SIG-M5 (cell line): ENCODE measurements at places on chromosomes 3 and 15.

DNA sequence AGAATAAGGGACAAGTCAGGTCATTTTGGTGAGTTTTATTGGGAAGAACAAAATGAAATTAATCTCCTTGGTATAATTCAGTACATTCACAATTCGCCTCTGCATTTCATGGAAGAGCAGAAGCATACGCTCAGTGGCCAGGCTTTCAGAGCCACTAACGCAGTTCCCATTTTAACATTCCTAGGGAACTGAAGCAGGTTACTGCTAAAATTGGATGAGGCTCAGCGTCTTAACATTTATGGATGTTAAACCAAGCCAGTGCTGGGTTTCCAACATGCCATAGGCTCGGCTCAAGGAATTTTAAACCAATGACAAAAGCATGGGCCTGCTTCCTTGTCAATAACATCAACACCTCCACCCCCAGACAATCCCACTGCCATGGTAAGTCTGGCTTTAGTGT is 172.7 kb upstream of the PRICKLE2 start:
- DNase-seq, result no peak

DNA sequence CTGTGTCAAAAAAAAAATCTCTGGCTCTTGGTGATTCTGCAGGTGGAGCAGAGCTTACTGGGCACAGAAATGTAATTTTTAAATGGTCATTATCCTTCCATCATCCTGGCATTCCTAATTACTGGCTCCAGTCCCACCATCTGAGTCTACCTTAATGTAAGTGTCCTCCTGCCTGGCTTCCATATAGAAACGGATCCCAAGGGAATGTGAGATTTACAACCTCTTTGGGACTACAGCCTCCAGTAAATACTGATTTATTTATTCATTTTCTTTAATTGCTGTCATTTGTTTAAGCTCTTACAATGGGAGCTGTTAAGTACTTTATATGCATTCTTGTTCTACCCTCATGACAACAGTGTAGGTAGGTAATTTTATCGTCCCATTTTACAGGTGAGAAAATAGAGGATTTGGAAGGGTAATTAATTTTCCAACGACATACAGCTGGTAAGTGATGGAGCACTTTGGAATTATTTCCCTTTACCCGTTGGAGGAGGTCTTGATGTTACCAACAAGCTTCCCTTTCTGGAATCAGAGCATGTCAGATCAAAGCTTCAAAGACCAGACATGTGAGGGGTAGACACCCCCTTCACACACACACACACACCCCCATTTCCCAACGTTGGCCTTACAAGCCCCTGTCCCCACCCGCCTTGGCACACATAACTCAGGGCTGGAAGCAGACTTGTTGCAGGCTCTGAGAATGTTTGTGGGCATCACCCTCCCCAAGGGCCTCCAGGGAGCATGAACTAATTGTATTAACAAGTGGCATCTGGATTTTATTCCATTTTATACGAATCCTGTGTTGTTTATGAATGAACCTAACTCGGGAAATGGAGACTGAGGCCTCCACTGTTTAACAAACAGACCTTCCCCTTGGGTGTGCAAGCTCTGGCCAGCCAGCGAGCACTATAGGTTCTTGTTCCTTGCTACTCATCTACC is 116.9 kb downstream of the ALDH1A2 start:
- DNase-seq, result no peak

DNA sequence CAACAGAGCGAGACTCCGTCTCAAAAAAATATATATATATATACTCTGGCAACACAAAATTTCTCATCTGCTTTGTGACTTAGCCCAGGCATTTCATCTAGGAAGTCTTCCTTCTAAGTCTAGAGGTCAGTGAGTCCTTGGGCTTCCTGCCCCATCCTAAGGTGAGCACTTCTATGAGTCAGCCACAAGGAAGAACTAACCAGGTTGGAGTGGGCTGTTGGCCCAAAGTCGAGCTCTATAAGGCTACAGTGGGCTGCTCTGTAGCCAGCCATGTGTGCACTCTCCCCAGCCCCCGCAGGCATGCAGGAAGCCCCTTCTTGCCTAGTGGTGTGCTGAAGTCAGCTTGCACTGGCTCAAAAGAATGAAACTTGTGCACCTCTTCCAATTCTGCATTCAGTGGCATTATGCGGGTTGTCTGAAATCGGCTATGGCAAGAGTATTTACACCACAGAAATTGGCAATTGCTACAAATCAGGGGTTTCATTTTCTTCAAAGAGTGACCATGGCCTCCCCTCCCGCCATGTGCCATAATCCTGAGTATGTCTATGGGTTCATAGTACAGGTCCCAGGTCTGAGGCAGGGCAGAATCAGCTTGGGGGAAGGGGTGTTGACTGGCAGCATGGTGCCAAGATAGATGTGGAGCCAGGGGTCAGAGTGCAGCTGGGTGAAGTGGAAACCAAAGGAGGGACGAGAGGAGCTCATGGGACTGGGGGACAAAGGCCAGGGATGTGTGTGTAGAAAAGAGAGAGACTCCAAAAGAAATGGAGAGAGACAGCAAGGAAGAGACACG is 22.0 kb upstream of the LOXL1 start:
- DNase-seq, result no peak

GRCh38 chr15:68621535-68621934 is 42.7 kb downstream of the CORO2B start:
- DNase-seq, result no peak

DNA sequence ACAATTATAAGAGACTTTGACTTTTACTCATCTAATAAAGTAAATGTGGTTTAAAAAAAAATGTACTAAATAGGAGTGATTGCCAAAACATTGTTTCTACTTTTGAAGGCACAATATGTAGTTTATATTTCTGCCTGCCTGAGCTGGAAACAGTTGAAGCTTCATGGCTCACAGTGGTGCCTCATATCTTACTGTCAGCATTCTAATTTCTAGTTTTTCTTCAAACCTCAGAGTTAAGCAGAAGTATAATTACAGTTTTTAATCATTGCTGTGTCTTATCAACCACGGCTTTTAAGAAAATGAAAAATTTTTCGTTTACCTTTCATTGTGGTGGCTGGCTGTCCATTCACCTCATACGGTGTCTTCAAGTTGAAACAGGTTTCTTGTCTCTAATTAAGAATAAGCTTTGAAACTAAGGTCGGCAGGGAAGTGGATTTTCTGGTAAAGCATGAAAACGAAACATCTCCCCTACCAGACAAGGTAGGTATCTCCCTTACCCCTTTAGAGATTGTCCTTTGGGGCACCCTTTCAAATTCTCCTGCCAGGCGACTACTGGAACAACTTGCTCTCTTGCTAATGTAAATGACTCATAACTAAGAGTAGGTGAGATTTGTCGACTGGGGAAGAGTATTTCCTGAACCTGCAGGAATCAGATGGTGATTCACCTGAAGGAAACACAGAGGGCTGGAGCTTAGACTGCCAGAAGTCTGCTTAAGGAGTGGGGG is at the start of gene GPR87:
GPR87 (minus strand) TSS at position 554 of the 725 bp plus-strand sequence. CDS start 16,720 bp downstream, outside the sequence.
- no peak for DNase-seq
